ENCODE measurements at places on chromosomes 4 and X.

DNA sequence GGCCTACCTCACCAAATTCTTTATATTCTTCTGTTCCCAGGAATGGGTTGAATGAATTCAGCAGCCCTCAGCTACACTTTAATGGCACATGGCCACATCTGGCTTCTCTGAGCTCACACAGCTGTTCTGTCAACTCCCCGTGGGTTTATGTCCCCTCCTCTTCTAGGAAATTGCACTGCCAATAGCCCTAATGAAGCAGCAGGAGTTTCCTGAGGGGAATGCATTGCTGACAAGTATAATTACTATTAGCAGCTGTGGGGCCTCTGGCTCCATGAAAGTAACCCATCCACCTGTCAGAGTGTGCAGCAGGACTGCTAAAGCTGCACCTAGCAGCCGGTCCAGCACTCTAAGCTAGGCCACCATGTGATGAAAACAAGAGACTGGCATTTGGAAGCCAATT lies 50.3 kb downstream of the FTHL17 start:
- DNase-seq: no peak

GRCh38 chr4:111502626-111503025 lies 642.6 kb upstream of the FAM241A start:
- DNase-seq: no peak

DNA sequence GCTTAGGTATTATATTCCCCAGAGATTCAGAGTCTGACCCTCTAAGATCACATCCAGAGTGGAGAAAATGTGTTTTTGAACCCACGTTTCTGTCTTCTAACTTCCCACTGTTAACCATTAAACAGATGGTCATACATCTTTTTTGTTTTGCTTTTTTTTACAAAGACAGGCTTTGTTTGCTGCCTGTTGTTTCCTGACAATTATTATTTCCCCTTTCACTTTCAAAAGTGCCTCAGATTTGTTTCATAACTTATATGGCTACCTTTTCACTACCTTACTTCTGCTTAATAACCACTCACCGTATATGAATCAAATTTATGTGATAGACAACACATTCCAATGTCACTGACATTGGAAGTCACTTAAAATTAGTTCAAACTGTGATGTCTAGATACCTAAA lies 142.2 kb downstream of the HS3ST1 start:
- DNase-seq: no peak

- no peak for DNase-seq
Measured at GRCh38 chr4:47852136-47852535, 14.3 kb upstream of the CORIN start.

DNA sequence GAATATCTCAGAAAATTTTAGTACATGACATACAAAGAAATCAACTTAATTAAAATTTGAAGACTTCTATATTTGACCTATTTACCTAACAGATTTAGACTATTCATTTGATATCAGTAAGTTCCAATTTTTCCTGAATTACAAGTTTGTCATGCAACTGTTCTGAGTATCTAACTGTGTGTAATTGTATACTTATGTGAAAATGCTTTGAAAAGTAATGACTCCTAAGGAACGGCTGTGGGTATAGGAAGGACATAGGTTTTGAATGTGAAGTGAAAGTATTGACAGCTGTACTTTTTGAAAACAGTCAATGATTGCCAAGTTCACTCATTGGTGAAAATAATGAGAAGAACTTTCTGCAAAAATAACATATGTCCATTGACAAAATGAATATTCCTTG lies 2.9 kb downstream of the GRIA2 start:
- no peak for DNase-seq

DNA sequence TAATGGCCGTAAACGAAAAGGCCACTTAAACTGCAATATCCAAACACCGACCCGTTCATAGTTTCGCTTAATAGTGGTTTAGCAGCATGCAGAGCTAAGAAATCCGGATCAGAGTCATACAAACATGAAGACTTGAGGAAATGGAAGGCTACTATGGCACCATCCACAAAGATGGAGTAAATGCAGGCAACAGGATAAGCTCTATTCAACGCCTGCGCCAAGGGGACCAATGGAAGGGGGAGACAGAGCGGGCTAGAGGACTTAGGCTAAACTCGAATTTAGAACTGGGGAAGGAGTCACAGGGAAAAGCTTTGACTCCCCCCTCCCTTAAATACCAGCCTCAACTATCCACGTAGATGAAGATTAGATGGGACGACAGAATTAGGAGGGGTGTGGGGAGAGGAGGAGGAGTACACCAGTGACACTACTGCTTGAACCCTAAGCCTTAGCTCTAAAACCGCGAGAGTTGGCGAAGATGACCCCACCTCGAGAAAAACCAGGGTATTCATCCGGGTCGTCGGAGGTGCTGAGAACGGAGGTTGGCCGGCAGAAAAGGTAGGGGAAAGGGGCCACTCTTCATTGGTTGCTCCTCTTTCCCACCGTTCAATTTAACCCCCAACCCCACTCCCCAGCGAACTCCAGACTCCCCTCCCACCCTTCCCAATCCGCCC lies 3.5 kb downstream of the HUWE1 start:
- no peak for DNase-seq

GRCh38 chr4:86223472-86223871 lies 136.4 kb downstream of the MAPK10 start:
- no peak for DNase-seq

GRCh38 chrX:77003956-77004355 lies 443.2 kb upstream of the FGF16 start:
- DNase-seq: peak; percentile 17

DNA sequence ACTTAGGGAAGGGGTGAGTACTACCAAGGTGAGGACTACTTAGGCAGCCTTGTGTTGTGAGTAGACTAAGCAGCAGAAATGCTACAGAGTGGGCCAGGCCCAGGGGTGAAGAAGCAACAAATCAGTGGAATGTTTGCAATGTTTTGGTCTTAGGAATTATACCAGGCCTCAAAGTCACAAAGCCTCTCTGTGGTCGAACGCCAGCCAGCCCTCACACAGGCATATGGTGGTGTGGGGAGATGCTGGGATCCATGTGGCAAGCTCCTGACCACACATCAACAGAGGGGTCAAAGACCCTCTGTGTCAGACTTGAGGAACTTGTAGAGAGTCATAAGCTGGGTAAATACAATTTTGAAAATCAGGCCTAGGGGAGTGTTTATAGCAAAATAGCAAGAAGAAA lies 153.8 kb upstream of the KLF3 start:
- DNase-seq: no peak

DNA sequence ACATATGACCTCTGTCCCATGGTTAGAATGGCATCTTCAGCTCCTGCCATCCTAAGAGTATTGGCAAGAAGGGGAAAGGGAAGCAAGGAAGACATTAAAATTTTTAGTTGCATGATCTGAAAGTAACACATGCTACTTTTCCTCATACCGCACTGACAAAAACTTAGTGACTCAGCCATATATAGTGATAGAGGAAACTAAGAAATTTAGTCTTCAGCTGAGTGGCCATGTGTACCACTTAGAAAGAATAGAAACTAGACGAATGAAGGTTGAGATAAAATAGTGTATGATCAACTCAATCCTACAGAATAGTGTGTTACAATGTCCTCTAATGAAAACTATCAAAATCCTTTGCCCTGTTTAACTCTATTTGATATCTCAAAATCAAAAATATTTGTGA lies 164.1 kb downstream of the PPP3CA start:
- DNase-seq: no peak

- no peak for DNase-seq
Measured at GRCh38 chr4:60885011-60885410, 315.1 kb upstream of the ADGRL3 start.

- no peak for DNase-seq
Measured at GRCh38 chr4:103303011-103303410, 104.9 kb upstream of the CENPE start.

- DNase-seq: no peak
Measured at GRCh38 chr4:145879598-145879997, 59.0 kb downstream of the ZNF827 start.

- DNase-seq: no peak
Measured at GRCh38 chrX:10007621-10008020, 40.5 kb downstream of the CLDN34 start.

DNA sequence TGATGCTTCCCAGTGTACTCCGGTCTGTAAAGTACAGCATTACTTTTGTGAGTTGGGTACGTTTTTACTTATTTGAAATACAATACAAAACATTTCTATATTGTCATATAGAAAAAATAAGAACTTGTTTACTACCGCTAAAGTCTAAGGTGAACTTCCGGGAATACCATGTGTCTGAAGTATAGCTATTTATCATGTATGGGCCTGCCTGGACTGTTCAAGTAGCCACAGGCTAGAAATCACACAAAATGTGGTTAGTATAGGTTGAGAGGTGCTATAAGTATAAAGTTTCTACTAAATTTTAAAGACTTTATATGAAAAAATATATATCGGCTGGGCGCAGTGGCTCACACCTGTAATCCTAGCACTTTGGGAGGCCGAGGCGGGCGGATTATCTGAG lies 152.3 kb downstream of the ARAP2 start:
- no peak for DNase-seq

GRCh38 chrX:154731881-154732280 lies 19.0 kb downstream of the GAB3 start:
- DNase-seq: no peak

DNA sequence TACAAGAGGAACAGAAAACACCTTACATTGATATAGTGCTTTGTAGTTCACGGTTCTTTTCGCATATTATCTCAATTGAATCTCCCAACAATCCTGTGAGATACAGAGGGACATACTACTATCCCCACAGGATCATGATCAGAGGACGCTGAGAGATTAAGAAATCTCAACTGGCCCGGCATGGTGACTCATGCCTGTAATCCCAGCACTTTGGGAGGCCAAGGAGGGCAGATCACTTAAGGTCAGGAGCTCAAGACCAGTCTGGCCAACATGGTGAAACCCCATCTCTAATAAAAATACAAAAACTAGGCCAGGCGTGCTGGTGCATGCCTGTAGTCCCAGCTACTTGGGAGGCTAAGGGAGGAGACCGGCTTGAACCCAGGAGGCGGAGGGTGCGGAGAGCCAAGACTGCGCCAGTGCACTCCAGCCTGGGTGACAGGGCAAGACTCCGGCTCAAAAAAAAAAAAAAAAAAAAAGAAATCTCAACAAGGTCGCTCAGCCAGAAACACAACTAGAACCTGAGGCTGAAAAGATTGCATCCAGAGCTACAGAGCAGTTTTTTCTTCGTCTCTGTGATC lies 7.4 kb downstream of the APOO start:
- no peak for DNase-seq

- DNase-seq: no peak
Measured at GRCh38 chr4:3168029-3168428, 80.9 kb upstream of the MSANTD1 start.

DNA sequence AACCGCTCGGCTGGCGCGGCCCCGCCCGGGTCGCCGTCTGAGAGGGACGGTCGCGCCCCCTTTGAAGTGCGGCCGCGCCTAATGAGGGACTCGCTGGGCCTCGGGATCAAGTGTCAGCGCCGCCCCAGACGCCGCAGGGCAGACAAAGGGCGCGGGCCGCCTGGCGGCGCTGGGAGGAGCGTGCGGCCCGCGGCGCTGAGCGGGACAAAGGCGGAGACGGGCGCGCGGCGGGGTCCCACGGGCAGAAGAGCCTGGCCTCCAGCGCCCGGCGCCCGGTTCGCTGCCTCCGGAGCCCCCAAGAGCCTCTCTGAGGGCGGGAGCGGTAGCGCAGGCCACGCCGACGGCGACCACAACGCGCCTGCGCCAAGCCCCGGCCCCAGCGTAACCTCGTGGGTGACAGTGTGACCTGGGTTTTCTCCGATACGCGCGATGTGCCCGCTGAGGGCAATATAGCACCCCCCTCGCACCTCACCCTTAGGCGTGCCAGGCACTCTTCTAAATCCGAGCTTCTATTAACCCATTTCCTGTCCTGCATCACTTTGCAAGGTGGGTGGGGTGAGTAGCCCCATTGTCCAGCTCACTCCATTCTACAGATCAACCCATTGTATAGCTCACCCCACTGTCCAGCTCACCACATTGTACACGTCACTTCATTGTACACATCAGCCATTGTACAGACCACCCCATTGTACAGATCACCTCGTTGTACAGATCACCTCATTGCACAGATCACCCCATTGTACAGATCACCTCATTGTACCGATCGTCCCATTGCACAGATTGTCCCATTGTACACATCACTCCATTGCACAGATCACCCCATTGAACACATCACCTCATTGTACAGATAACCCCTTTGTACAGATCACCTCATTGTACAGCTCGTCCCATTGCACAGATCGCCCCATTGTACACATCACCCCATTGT lies 33.7 kb upstream of the STX18 start:
- peak; percentile 46 for DNase-seq

- peak; percentile 2 for DNase-seq
Measured at GRCh38 chr4:182975806-182976205, 58.6 kb upstream of the DCTD start.

DNA sequence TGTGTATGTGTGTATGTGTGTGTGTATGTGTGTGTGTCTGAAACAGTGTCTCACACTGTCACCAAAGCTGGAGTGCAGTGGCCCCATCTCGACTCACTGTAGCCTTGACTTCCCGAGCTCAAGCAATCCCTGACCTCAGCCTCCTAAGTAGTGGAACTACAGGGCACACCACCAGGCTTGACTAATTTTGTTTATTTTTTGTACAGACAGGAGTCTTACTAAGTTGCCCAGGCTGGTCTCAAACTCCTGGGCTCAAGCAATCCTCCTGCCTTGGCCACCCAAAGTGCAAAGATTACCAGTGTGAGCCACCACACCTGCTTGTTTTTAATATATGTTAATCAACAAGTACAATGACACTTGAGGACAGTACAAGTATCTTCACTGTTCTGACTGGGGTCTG lies 92.4 kb downstream of the APBB2 start:
- DNase-seq: no peak

- DNase-seq: no peak
Measured at GRCh38 chr4:139642364-139642763, 23.3 kb upstream of the MGST2 start.

DNA sequence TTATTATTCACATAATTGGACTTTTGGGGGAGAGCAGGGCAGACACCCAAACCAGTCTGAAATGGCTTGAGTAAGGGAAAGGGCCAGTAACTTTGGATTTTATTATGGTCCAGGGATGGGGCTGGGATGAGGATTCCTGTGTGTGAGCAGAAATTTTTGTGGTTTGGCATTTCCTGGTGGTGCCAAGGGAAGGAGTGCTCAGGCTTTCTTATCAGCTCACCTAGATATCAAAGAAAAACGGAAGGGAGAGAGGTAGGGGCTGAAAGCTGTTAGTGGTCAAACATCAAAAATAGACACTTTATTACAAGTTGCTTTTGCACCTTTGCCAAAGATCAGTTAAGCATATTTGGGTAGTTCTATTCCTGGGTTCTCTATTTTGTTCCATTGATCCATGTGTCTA lies 128.5 kb upstream of the DIPK2B start:
- no peak for DNase-seq

DNA sequence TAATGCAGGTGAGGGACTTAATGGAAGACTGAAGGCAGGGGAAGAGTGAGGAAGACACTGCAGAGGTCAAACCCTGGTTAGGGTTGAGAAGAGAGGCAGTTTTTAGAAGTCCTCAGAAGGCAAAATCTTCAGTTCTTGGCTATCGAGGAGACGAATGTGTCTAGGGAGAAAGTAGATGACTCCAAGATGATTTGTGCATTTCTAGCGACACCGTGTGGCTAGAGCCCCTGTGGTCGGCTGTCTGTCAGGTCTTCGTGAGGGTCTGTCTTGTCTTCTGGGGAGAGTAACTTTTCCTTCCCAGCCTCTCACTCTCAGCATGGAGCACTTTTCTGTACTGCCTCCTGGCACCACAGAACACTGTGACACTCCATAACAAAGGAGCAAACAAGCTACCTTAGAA lies 458.1 kb downstream of the STIM2 start:
- DNase-seq: no peak

All from stimulated activated CD4-positive, alpha-beta T cell treated with anti-CD3 and anti-CD28 coated beads, Interleukin-12 subunit alpha, Interleukin-12 subunit beta, amount 100 ng/mL, for 24 hours (primary cell).